HFF-Myc (cell line): ENCODE measurements at places on chromosomes 7 and 10.

- DNase-seq = no peak
These were observed 10.9 kb downstream of the SUFU start for GRCh38 chr10:102514487-102515311.

GRCh38 chr10:114876169-114876568 lies 54.6 kb downstream of the FHIP2A start:
- no peak for DNase-seq

DNA sequence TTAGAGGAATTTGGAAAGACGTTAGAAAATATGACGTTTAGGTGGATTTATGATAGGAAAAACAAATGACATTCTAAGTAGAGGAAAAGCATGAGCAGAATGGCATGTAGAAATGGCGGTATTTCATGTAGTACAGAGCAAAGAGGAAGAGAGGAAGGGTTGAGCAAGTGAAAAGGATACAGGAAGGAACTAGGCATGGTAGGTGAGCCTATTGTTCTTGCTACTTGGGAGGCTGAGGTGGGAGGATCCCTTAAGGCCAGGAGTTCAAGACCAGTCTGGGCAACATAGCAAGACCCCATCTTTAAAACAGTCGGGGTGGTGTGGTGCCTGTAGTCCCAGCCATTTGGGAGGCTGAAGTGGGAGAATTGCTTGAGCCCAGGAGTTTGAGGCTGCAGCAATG lies 1.2 kb downstream of the GTPBP10 start:
- no peak for DNase-seq

- no peak for DNase-seq
These were observed 99.1 kb downstream of the CABCOCO1 start for GRCh38 chr10:61761825-61762217.

DNA sequence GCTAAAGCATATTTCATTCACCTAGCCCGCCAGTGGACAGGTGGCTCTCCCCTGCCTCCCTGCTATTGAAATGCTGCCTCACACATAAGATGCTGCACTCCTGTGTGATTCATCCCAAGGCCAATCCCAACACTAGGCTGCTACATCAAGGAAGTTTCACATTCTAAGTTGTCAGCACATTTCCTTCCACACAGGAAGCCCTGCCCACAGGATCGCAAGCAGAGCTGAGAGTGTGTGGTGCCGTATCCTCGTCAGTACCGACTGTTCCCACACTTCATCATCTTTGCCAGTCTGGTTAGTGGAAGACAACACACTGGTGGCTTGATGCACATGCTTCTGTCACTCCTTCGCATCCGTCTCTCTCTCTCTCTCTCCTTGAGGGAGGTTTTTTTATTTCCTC lies 194.3 kb upstream of the PPP2R2D start:
- no peak for DNase-seq

GRCh38 chr10:62277971-62278370 lies 9.3 kb upstream of the RTKN2 start:
- DNase-seq = no peak

- no peak for DNase-seq
These were observed 400.1 kb upstream of the ETV1 start for GRCh38 chr7:14389595-14389994.
